ENCODE measurements at places on chromosomes 2 and 18.

- DNase-seq: no peak
Observed at GRCh38 chr18:69000366-69000765, 202.5 kb downstream of the CCDC102B start.

DNA sequence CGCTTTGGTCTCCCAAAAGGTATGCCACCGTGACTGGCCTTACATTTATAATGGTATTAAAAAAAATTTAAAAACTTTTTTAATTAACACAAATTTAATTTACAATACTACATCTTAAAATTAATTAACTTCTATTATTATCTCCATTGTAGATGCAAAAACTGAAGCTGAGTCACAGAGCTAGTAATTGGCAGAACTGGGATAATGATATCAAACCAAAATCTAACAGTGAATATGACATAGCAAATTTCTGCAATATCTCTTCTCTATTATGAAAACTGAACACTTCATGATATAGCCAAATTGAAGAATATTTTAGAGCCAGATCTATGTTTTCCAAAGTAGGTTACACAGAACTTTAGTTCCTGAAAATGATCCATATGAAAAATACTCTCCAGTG, 66.4 kb upstream of the CHAC2 start:
- no peak for DNase-seq

GRCh38 chr2:237413777-237414661, at the start of gene COL6A3:
TSS of gene COL6A3 (minus strand) at chr2:237414164. CDS start at chr2:237396817, 17,347 bp downstream.
- DNase-seq: no peak

GRCh38 chr18:2219706-2220105, 351.6 kb downstream of the METTL4 start:
- DNase-seq: no peak

DNA sequence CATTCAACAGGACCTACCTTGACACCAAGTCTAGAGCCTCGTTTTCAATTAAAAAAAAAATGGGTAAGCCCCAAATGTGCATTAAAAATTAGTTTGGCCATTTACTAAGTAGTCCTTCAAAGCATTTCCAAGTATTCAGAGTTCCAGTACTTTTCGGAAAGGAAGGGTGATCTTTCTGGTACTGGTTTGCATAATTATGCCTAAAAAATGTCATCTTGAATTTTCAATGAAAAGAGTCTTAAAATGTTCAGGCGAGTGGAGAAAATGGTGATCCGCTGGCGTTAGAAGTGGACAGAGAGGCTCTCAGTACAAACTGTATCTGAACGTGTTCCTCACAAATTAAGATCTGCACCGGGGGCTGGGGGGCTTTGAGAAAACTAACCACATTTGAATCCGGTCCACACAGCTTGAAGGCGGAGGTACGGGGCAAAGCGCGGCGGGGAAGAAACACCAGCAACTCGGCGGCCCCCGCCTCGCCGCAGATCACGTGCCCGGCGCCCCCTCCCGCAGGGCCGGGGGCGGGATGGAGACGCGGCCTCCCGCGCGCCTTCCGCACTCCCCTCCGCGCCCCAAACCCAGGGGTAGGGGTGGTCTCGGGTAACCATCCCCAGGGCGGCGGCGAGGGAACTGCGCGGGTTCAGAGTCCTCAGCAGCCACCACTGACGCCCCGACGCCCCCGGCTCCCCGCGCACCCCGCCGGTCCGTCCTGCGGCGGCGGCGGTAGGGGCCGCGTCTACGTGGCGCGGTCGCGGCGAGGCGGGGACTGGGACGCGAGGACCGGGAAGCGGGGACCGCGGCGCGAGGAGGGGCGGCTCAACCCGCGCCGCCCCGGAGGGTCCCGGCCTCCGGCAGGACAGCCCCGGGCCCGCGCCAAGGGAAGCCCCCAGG, 564 bp downstream of the LPIN2 start:
- DNase-seq: no peak

DNA sequence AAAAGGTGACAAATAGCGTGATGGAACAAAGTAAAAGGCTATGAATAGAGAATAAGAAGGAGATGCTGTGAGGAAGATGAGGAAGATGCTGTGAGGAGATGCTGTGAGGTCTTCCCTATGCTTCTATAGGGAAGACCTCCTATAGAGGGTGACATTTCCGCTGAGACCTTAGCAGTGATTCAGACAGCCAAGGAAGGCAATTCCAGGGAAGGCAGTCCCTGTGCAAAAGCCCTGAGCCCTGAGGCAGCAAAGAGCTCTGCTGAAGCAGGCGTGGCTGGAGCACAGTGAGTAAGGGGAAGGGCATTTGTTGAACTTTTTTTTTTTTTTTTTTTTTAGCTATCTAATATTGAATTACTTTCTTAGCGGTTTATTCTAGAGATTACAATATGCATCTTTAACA, 142.7 kb upstream of the FOSL2 start:
- peak; percentile 44 for DNase-seq

DNA sequence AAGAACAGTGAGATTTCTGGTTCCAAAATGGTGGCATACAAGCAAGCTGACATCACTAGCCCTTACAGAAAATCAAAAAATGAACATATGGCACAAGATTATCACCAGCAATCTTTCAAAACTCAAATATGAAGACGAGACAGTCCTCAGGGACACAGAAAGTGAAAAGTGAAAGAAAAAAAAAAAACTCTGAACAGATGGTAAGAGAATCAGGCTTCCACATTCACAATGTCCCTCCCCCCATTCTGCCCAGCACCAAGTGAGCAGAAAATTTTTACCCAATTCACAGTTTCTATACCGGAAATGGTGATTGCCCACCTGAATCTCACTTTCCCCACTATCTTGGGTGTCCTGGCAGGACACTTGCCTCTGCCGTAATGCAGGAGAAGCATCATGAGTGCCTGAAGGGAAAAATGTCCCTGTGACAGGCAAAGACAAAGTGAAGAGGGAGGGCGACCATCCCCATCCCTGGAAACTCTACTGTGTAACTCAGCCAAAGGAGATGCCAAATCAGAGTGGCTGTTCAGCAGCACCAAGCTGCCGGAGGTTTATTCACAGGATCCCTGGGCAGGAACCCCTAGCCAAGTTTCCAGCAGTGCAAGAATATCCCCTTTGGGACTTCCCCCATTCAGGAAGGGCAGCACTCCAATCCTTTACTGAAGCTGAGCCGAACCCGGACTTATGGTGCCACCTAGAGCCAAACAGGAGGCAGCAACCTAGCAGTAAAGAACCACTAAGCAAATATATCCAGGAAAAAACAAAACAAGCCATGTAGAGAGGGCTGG, 312.2 kb downstream of the LRATD1 start:
- peak; percentile 59 for DNase-seq

GRCh38 chr2:9217838-9218770, 11.5 kb downstream of the ASAP2 start:
- no peak for DNase-seq

GRCh38 chr2:85247610-85248009, 80.2 kb downstream of the TGOLN2 start:
- DNase-seq: no peak

- DNase-seq: no peak
Observed at GRCh38 chr2:174623690-174624089, 26.1 kb upstream of the WIPF1 start.

DNA sequence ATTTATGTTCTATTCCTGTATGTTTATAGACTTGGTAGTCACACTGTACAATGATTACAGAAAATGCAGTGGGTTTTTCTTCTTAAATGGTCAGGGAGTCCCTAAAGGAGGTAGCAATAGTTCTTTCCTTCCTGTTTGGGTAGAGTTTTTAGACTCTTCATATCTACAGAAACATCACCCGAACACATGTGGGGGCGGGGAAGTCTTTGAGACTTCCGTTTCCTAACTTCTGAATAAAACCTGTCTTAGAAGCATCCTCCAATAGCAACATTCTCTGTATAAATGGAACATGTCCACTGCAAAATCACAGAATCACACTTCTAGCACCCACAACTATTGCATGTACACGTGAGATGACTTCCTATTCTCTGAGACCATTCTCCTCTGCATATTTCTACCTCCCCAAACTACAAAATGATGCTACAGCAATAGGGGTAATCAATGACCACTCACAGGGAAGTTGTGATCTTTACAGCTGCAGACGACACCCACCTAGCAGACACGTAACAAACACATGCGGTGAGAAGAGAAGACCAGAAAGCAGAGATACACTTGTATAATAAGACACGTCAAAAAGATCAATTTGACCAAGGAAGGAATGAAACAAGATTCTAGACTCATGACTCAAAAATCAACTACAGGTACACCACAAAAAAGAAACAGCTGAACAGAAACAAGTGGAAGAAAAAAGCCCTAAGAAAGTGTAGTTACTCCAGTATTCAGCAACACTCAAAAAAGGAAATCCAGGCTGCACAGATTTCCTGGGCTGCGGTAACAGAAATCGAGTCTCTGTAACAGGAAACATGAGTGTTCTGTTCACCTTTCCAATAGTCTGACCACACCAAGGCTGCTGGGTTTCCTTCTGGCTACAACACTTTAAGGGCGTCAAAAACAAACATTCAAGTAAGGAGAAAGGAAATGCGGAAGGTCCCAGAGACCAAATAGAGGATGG, 120.4 kb downstream of the ZNF516 start:
- no peak for DNase-seq

- peak; percentile 30 for DNase-seq
Observed at GRCh38 chr2:10407841-10408648, 40.1 kb downstream of the ODC1 start.

DNA sequence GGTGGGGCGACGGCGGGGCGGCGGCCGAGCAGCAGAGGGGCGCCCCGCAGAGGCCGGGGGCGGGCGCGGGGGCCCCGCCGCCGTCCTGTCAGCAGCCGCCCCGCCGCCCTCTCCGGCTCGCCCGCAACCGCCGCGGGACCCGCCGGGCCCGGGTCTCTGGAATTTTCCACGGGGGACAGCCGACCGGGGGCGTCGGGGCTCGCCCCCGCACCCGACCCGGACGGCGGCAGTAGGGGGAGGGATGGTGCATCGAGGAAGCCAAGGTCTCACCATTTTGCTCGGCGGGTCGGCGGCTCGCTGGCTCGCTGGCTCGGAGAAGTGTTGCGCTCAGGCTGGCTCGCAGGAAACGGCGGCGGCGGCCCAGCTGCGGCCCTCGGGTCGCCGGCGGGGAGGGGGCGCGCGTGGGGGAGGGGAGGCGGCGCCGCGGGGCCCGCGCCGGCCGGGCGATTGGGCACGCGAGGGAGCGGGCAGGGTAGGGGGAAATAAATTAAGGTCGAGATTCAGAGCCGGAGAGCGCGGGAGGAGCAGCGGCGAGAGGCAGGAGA, 405 bp downstream of the PPP3R1 start:
- no peak for DNase-seq

- DNase-seq: no peak
Observed at GRCh38 chr2:36027616-36028015, 328.0 kb upstream of the CRIM1 start.

GRCh38 chr2:10486601-10487079, 38.5 kb upstream of the ODC1 start:
- DNase-seq: no peak

- DNase-seq: no peak
Observed at GRCh38 chr2:19300961-19301360, 57.5 kb downstream of the OSR1 start.

GRCh38 chr2:73032702-73033097, 38.8 kb downstream of the SFXN5 start:
- no peak for DNase-seq

GRCh38 chr2:71613953-71614925, 160.9 kb downstream of the DYSF start:
- DNase-seq: no peak

GRCh38 chr2:66127061-66127460, 307.9 kb upstream of the MEIS1 start:
- DNase-seq: no peak

DNA sequence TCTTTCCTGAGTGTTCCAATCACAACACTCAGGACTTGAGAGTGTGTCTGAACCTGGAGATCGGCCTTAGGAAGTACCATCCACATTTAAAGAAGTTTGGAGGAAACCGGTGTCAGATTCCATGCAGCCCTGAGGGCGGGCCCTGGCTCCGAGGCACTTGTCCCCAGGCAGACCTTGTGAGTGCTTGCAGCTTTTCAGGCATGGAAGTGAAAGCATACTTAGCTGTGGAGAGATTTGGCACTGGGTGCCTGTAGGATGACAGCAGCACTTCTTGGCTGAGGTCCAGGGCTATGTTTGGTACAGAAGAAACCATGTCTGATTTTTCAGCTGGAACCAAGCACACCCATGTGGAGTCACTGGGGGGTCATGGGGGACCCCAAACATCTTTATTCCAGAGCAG, 230.8 kb downstream of the SEPTIN10 start:
- no peak for DNase-seq

- no peak for DNase-seq
Observed at GRCh38 chr2:64542071-64543007, 18.2 kb downstream of the AFTPH start.

GRCh38 chr2:63827749-63828148, 13.9 kb upstream of the UGP2 start:
- DNase-seq: no peak

GRCh38 chr2:7516484-7517063, 599.4 kb downstream of the RNF144A start:
- DNase-seq: no peak

DNA sequence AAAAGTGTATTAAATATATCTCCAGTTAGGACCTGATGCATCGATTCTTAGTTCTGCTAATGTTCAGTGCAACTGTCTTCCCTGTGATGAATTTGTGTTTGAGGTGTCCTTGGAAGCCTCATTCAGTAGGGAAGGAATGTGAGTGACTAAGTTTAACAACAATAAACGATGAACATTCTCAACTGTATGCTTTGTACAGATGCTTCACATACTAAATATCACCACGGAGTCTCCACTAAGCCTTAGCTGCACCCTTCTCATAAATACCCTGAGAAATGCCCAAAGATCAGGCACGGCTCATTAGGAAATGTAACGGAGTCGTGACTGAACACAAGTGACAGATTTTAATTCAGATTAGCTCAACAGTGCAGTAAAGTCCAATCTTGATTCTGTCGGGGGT, 24.4 kb upstream of the AGFG1 start:
- no peak for DNase-seq

DNA sequence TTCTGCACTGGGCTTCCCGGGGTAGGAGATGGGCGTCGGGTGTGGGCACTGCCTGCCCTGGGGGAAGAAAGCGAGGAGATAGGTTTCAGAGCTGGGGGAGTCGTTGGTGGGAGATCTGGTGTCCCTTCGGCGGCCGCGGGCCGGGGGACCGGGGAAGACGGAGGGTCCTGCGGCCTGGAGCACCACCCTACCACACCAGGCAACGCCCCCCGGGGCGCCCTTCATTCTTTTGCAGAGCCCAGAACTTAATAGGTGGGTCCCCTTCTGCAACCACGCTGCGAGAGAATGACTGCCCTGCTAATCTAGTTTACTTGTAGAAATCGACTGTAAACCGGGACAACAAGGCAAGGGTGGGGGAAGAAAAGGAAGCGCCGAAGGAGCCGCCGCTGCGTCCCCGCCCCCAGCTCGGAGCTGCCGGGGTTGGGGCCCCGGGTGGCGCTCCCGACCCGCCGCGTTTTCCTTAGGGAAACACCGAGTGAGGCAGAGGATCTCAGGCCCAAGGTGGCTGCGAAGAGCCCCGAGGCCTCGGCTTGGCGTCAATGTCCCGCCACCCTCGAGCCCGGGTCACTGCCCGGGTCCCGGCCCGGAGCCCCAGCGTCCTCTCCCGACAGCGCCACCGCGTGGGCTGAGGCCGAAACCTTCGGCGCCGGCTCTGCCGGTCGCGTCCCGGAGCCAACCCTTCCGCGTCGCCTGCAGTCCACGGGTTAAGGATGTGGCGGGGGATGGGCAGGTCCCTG, 5.4 kb upstream of the SATB2 start:
- no peak for DNase-seq
